ENCODE measurements at places on chromosomes 4 and X.
A peak's percentile ranks its signal among the peaks of the same experiment; 100 is the strongest.

DNA sequence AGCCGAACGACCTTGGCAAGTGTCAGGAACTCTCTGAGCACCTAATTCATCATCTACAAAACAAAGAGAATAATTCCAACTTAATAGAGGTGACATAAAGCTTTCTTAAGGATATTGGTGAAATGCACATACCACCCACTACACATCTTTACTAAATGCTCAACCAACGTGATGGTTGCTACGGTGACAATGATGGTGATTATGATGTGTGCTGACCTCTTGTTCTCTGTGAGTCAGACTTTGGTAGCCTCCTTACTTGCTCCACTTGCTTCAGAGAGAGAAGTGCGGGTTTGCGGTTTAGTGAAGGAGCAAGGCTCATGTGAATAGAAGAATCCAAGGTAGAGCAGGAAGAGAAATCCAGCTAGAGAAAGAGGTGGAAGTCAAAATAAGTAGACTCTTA, 52.8 kb upstream of the CLNK start:
- DNase-seq, result peak; percentile 68

DNA sequence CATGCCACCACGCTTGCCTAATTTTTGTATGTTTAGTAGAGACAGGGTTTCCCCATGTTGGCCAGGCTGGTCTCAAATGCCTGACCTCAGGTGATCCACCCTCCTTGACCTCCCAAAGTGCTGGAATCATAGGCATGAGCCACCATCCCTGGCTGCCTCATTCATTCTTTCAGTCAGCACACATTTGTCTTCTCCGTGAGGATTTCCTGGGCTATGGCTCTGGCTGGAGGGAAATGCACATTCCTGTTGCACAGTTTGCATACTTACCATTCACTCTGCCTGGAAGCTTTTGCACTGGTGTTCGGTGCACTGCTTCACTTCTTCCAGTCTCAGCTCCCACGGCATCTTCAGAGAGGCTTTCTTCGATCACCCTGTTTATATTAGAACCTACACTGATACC, 267.8 kb downstream of the STIM2 start:
- no peak for DNase-seq

DNA sequence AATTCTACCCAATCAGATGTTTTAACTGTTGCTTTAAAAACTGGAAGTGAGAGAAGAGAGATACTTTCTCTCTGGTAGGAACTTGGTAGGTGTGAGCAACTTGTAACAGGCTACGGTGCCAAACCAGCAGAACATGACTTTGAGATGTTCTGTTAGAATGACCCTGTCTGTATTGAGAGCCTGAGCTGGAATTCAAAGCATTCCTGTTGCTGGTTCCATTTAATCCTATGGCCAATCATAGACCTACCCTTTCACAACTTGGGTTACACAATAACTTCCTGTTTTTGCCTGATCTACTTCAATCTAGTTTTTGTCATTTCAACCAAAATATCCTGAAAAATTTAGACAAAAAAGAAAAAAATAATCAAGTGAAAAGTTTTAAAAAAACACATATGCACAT, 1.7 kb upstream of the PRRG1 start:
- DNase-seq, result peak; percentile 15

DNA sequence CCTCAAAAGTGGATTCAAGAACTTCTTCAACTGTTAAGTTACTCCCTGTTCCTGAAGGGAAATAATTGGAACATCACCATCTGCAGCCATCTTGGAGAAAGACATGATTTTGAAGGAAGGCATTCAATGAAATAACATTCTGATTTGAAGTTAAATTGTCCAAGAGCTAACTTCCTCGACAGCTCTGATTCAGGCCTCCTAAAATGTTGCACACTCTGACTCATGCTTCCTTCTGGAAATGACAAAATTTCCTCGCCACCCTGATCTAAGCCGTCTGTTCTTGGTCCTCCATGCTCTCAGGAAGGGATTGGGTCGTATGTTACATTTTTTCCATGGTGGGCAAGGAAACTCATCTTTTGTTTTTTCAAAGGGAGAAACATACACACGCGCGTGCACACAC, 496.9 kb upstream of the DIPK2B start:
- DNase-seq, result peak; percentile 63

GRCh38 chr4:165502916-165503907, 124.4 kb downstream of the CPE start:
- DNase-seq, result peak; percentile 18

- DNase-seq, result no peak
These were observed 25.0 kb upstream of the CD38 start for GRCh38 chr4:15753081-15753480.

GRCh38 chr4:108113229-108113628, 55.5 kb downstream of the LEF1 start:
- DNase-seq, result no peak

DNA sequence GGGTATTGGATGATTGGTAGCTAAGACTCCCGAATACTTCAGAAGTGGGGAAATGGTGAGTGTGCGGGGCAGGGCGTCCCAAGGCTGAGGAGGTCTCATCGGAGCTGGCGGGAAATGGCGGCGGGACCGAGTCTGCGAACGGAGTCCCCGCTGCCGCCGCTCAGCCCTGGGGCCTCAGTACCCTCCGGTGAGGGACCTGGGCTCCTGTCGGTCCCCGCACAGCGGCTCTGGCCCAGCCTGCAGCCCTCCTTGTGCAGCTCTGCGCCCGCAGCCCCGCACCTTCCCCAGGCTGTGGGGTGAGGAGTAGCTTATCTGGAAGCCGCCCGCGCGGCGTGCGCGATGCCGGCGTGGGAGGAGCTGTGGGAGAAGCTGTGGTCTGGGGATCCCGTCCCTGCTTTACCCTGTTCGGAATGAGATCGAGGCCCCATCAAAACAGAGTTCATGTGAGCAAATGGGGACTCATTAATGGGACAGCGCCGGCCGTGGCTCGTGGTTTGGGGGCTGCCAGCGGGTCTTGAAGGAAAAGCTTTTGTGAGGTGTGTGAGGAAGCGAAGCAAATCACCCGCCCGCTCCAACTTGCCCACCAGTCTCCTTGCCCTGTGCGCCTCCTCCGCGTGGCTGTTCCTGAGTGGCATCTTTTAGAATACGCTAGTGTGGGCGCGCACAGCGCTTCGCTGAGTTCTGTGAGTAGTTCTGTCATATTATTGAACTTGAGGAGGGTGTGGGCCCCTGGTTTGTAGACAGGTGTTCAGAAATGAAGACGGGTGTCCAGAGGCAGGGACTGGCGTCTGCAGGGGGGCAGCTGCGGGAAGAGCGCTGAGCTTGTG, 531 bp downstream of the ZNF141 start:
- peak; percentile 45 for DNase-seq

DNA sequence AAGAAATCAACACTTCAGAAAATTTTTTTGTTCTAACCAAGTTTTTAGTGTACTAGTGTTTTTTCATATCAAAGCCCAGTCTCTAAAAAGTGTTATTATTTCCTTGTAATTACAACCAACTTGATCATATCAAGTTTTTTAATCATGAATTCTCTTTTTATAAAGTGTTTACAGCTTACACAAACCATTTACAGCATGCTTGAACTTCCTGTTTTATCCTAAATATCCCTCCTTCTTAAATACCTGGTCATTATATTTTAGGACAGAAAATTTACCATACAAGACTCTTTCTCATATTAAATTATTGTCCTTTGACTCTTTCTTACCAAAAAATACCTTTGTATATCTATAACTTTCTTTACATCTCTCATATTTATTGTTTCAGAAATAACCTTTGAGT, 89.4 kb upstream of the NPY2R start:
- DNase-seq, result no peak

DNA sequence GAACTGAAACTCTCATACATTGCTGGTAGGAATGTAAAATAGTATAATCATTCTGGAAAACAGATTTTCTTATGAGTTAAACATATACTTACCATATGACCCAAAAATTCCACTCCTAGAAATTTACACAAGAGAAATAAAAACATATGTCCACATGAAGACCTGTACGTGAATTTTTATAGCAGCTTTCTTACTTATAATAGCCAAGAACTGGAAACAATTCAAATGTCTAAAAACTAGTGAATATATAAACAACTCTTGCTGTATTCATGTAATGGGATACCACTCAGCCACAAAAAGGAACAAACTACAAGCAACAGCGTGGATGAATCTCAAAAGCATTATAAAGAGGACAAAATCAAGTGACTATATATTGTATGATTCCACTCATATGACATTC, 27.5 kb downstream of the TMEM156 start:
- no peak for DNase-seq

DNA sequence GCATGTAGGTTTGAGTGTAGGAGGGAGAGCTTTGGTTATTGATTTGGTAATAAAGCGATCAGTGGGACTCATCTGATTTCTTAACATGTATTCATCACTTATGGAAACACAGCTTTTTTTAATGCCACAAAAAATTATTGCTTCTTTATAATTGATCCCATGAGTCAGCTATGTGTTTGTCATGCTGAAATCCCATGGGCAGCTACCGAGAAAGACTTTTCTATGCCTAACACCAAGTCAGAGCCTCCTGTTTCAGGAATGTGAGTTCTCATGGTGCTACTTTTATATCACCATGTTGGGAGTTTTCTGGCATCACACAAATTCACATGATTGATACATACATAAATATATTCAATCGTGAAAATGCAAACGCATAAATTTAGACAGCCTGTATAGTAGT, 165.7 kb downstream of the RAPGEF2 start:
- DNase-seq, result no peak

GRCh38 chr4:11397146-11397545, 31.5 kb downstream of the HS3ST1 start:
- DNase-seq, result no peak

DNA sequence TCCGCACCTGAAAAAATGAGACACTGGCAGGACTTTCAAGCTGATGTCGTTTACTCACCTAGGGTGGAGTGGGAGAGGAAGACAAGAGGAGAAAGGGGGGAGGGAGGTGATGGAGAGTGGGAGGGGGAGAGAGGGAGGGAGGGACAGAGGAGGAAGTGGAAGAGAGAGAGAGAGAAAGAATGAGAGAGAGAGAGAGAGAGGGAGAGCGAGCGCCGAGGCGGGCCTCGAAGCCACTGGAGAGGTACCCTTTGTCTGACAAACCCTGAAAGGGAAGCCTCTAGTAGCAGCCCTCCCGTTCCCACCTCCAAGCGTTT, 296 bp upstream of the ADGRL3 start:
- no peak for DNase-seq

DNA sequence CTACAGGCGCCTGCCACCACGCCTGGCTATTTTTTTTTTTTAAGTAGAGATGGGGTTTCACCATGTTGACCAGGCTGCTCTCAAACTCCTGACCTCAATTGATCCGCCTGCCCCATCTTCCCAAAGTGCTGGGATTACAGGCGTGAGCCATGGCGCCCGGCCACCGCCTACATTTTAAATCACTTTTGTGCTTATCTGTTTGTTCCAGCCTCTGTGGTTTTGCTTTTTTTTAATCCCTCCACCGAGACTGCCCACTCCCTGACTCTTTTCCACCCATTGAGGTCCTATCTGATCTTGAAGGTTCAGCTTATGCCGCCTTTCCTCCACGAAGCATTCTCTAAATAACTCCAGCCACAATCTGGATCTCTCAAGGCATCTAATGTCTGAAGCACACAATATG, 73.5 kb downstream of the CHRDL1 start:
- DNase-seq, result no peak

- no peak for DNase-seq
These were observed 114.9 kb downstream of the EFHC2 start for GRCh38 chrX:44228621-44229020.

GRCh38 chr4:180532691-180533090, 1710.5 kb upstream of the TENM3 start:
- no peak for DNase-seq

DNA sequence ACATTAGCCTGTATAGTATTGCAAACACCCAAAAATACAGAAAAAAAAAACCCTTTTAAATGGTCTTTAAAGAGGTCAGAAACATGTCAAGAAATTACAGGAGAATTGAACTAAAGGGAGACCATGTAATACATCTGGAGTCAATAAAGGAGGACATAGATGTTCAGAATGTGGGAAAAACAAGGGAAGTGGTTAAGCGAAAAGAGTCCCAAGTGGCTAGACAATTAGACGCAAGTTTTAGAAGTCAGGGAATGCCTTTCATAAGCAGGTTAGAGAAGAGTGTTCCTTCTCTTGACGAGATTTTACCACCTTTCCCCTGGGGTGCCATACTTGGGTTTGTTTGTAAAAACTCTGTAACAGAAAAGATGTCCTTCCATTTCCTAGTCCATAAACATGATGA, 7.8 kb downstream of the LNX1 start:
- no peak for DNase-seq

DNA sequence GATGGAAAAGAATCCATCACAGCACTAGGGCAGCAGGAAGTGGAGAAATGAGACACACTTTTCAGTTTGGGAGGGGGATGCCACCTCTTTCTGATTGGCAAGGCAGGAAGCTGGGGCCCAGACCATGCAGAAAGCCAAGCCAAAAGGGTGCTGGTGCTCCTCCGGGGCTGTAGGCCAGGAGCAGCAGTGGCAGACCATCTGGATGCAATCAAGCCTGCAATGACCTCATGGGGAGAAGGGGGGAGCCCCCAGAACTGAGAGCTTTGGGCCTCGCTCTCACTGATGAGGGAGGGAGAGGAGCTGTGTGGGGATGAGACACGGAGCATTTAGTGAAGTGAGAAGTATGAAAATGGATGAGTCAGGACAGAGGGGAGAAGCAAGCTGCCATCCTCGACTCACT, 141.3 kb upstream of the NALF2 start:
- no peak for DNase-seq

DNA sequence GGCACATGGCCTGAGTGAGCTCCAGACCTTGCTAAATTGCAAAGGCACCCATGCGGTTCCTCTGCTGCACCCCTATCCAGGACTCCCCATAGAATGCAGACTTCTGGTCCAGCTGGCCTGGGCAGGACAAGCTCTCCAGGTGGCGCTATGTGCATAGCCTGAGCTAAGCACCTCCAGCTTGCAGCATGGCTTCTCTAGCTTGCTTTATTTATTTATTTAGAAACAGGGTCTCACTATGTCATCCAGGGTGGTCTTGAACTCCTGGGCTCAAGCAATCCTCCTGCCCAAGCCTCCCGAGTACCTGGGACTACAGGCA, 5.5 kb upstream of the WFS1 start:
- DNase-seq, result peak; percentile 61

DNA sequence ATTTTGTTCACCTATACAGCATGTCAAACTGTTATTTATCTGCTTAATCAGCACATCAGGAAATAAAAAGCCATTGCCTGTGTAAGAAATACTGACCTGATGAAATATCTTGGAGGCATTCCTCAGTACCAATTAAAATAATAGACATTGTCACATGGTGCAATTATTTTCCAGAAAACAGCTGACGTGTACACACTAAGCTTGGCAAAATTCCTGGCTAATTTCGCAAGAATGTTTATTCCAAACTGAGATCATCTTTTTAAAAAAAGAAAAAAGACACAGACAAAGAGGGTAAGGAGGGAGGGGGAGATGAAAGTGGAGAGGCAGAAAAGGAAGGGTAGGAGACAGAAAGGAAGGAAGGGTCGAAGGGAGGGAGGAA, 61.9 kb upstream of the NFKB1 start:
- DNase-seq, result peak; percentile 82

GRCh38 chr4:169952236-169953002, 73.8 kb downstream of the MFAP3L start:
- no peak for DNase-seq

DNA sequence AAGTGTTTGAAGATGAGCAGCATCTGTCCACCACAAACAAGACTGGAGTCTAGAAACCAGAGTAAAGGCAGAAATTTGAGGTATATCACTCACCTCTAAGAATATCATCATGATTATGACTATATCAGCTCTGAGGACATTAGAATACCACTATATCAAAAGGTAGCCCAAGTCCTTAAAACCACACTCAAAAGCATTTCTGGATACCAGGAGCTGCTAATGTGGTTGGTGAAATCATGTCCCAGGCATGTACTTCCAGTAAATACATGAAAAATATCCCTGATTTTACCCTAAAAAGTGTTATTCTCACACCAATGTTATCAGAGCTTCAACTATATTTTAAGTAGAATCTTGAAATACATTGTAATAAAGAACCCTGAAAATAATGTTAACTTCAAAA, 136.3 kb upstream of the SMAD1 start:
- peak; percentile 51 for DNase-seq

All from astrocyte of the spinal cord (primary cell).